Fibroblast of skin of left quadriceps (primary cell): ENCODE measurements at places on chromosomes 13 and 19.

DNA sequence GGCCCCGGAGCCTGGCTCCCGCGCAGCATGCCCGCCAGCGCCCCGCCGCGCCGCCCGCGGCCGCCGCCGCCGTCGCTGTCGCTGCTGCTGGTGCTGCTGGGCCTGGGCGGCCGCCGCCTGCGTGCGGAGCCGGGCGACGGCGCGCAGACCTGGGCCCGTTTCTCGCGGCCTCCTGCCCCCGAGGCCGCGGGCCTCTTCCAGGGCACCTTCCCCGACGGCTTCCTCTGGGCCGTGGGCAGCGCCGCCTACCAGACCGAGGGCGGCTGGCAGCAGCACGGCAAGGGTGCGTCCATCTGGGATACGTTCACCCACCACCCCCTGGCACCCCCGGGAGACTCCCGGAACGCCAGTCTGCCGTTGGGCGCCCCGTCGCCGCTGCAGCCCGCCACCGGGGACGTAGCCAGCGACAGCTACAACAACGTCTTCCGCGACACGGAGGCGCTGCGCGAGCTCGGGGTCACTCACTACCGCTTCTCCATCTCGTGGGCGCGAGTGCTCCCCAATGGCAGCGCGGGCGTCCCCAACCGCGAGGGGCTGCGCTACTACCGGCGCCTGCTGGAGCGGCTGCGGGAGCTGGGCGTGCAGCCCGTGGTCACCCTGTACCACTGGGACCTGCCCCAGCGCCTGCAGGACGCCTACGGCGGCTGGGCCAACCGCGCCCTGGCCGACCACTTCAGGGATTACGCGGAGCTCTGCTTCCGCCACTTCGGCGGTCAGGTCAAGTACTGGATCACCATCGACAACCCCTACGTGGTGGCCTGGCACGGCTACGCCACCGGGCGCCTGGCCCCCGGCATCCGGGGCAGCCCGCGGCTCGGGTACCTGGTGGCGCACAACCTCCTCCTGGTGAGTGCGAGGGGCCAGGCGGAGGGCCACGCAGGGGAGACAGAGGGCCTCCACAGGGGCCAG, at the start of gene KL:
KL (plus strand) TSS at position 10 of the 909 bp plus-strand sequence; CDS start at position 28, 18 bp downstream.
- no peak for DNase-seq

DNA sequence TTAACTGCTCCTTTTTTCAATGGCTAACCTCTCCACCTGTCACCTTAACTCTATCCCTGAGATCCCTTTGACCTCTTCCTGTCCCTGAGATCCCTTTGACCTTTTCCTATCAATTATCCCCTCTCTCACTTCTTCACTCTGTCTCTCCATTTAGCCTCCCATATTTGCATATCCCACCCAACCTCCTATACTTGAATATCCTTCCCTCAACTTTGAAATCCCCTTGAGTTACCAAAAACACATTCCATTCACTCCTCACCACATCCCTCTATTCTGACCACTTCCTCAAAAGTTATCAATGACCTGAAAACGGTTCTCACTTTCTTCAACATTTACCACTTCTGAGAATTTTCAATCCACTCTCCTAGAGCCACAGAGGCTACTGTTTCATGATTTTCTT, 3.0 kb downstream of the MYCBP2 start:
- no peak for DNase-seq

GRCh38 chr13:90868321-90868920, 479.1 kb upstream of the MIR17HG start:
- peak; percentile 3 for DNase-seq

DNA sequence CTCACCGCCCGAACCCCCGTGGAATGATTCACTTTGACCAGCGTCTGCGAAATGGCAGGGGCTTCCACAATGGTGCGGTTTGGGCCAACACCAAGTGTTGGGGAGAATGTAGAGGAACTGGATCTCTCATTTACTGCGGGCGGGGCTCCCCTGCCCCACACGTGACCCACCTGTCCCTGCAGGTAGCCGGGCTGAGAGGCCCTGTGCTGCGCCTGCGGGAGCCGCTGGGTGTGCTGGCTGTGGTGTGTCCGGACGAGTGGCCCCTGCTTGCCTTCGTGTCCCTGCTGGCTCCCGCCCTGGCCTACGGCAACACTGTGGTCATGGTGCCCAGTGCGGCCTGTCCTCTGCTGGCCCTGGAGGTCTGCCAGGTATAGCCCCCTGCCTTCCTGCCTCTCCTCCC, 5.8 kb upstream of the FLT3LG start:
- no peak for DNase-seq

GRCh38 chr13:111939666-111940278, 127.2 kb upstream of the SOX1 start:
- DNase-seq: no peak

- no peak for DNase-seq
Measured at GRCh38 chr19:38634757-38635482, 12.5 kb upstream of the ACTN4 start.

GRCh38 chr19:1472231-1473084, 6.6 kb downstream of the C19orf25 start:
- no peak for DNase-seq

DNA sequence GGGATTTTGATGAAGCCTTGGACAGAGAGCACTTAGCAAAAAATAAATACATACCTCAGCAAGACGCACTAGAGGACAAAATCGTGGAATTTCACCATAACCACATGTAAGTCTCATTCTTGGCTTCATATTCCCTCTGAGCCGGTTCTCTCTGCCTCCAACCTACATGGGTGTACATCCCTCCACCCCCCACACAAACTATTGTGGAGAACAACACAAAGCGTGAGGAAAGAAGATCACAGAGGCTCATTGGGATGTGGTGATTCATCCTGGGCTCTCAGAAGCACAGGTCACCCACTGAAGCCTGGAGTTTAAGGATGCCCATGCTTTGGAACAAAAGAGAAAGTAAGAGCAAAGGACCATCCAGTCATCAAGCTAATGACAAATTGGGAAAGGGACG, 192.2 kb downstream of the STK24 start:
- DNase-seq: no peak

DNA sequence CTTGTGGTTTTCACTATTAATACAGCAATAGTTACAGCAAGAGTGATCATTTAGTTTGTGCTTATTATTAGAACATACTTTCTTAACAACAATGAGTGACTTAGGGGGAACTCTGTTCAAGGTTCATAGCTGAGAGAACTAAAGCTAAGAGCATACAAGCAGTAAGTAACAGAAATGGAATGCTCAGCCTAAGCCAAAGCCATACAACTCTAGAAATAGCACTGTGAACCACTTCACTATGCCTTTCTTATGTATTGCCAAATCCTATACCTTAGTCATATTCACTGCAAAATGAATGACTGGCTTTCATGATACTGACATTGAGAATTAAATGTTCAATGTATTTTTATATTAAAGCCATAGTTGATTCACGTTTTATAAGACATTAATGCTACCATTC, 599.7 kb upstream of the SLITRK1 start:
- peak; percentile 42 for DNase-seq

DNA sequence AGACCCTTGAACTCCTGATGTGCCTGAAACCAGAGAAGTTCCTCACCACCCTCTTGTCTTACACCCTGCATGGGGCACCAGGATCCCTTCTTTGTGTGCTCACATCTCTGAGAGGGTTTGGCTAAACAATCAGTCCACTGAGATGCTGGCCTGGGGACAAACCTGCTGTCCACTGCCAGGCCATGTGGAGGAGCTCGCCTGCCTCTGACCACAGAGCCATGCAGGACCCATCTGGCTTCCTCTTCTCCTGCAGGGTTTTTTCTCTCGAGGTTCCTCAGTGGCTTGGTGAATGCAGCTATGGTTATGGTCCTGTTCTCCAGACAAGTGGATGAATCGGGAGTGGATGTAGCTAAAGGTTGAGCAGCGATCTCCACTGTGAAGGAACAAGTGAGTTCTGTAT, 49.1 kb upstream of the MEDAG start:
- no peak for DNase-seq

DNA sequence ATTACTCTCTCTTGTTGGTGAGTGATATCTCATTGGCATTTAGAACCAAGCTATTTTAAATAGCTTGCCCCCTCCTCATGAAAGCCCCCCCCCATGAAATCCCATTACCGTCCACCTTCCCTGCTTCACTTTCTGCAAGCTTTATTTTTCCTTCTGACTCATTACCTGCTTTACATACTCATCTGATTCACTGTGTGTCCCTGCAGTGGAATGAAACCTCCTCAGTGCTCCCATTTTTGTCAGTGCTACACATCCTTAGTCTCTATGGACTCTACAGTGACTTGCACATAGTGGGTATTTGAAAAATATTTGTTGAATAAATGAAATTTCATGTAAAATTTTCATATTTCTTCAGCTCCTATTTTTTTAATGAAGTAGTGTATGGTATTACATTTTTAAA, 62.3 kb downstream of the DOCK9 start:
- DNase-seq: no peak

GRCh38 chr13:111516712-111517640, 196.5 kb downstream of the TEX29 start:
- DNase-seq: no peak

GRCh38 chr13:100826441-100826840, 151.8 kb upstream of the TMTC4 start:
- DNase-seq: no peak

DNA sequence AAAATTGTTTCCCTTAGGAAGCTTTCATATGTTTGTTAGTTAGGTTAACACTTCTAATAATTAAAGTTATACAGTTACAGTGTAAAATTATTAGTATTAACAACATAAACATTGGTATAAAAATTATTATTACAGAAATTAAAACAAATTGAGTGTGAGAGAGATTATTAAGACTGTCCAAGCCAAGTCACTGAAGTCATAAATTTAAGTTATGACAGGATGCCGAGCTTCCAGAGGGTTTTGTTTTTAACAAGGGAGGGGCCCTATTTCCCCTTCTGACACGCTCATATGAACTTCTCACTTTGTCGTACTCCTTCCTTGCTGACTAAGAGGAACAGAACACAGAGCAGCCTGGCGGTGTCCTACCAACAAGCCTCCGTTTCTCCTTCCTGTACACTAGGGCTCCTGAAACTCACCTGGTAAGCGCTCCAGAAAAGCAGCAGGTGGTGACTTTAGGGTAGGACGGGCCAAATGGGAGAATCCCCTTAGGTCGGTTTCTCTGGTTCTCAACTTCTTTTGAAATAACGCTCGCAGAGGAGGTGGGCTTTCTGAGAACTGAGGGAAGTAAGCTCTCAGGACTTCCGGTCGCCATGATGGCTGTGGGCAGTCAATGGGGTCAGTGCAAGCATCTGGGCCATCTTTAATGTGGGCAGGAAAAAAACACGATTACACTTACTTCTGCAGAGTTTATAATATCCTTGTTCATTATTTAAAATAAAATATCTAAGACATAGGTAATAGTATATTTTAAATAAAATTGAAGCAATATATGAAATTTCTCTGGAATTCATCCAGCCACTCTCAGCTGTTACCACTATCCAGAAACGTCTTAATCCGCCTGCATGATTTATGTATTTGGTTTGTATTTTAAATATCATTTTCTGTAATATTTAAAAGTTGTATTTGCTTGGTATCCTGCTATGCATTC, at the start of gene CARD8:
CARD8 (minus strand) TSS at position 537 of the 928 bp plus-strand sequence. CDS start 14,892 bp downstream, outside the sequence.
- DNase-seq: peak; percentile 72

- DNase-seq: no peak
Measured at GRCh38 chr19:1839658-1840540, 8.4 kb downstream of the REXO1 start.

DNA sequence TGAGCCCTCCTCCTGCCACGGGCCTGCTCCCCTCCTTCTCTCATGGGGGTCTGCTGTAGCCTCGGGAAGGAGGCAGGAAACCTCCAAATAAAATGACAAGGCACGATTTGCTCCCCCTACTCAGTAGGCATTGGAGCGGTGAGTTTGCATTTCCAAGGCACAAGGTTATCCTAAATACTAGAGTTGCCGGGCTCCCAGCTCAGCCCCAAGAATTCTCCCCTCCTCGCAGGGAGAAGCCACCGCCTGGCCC, 1.5 kb downstream of the CEBPA start:
- no peak for DNase-seq

- no peak for DNase-seq
Measured at GRCh38 chr13:33745370-33746324, 72.3 kb upstream of the RFC3 start.

DNA sequence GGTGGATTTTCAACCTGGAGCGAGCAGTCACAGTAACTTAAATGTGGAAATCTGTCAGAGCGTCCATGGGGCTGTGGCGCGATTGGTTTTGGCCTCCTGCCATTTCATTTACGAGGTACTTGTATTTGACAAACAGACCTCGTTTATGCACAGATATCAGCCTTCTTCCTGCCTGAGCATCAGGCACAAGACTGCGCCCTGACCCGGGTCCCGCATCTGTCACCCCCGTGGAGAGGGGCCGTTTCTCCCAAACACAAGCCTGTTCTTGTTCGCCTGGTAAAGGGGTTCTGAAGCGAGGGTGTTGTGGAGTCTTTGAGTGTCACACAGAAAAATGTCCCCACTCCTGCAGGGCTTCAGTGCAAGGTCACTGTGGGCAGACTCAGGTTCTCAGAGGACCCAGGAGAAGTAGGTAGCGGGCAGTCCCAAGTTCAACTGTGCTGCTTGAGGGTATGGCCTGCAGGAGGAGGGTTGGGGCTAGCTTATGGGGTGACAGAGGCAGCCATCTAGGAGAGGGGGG, 202.3 kb downstream of the URI1 start:
- no peak for DNase-seq

DNA sequence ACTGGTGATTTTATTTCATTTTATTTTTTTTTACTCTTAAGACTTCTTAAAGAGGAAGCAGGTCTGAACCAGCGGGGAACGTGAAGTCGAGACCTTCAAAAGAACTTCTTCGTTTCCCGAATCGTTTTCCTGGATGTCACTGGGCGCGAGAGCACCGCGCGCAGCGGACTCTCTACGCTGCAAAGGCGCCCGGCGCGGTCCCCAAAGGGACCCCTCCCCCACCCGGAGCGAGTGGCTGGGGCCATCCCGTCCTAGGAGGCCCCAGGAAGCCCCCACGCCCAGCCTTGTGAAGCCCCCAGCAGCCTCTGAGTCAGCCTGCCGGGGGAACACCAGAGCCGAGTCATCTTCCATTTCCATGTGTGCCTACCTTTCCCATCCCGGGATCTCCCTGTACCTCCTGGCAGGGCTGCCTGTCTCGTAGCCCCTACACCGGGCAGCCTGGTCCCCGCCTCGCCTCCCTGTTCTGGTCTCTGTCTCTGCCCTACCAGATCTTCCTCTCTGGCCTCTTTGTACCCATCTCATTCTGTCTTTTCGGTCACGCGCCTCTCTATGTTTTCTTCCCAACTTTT, 608 bp downstream of the CD70 start:
- no peak for DNase-seq

DNA sequence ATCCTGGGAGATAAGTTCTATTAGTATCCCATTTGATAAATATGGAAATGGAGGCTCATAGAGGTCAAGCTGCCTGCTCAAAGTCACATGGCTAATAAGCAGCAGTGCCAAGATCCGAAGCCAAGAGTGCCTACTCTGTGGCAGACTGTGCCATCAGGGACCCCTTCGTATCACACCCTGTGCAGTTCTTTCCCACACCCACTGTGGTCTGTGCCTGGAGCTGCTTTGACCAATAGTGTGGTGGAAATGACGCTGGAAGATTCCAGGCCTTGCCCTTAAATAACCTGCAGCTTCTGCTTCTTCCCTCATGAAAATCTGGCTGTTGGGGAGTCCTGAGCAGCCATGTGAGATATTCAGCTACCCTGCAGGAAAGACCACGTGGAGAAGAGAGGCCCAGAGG, 10.1 kb downstream of the OPA3 start:
- DNase-seq: no peak

GRCh38 chr19:33490041-33490451, 31.5 kb downstream of the PEPD start:
- no peak for DNase-seq
